ENCODE measurements at places on chromosomes 3 and 15. TPM values are rescaled to one million over a fixed set of nuclear protein-coding genes. Genes with fewer than 3 reads are reported as not detected.

GRCh38 chr15:63672775-63673174 is 75.6 kb downstream of the FBXL22 start:
- DNase-seq, result no peak

GRCh38 chr3:99929745-99930139 is 112.1 kb downstream of the CMSS1 start:
- DNase-seq, result no peak

- no peak for DNase-seq
Measured at GRCh38 chr15:85689729-85690128, 105.0 kb downstream of the KLHL25 start.

GRCh38 chr3:127193341-127193740 is 410 bp downstream of the PRR23E start:
- DNase-seq, result no peak

DUOXA1 gene
- total RNA-seq, result not detected

DNA sequence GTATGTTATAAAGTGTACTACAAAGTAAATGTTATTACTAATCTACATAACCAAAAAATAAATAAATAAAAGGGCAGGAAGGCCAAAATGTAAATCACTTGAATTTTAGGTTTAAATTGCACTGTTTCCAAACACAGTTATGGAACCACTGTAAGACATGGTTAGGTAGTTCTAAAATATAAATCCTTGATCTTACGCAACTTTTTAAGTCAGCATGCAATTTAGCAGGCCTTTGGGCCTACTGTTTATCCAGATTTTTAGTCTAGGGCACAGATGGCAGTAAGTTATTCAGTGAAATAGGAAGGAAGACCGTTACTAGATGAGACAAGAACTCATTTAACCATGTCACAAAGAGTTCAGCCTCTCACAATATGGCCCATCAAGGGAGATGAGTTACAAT is 187.4 kb upstream of the SLC2A2 start:
- no peak for DNase-seq

DNA sequence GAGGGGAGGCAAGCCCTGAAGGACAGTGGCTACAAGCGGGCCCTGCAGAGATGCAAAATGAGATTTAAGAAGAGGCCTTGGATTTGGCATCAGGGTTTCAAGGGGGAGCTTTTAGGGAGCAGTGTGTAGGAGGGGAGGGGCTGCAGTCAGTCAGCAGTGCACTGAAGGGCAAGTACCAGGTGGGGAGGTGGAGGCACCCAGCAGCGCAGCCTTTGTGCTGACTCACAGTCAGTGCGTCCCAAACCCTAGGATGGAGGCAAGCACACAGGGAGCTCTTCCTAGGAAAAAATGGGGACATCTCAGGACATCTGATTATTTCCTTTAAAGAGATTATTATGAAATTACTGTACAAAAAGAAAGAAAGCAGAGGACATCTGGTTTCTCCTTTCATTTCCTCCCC is 80.0 kb downstream of the AAGAB start:
- DNase-seq, result no peak

DNA sequence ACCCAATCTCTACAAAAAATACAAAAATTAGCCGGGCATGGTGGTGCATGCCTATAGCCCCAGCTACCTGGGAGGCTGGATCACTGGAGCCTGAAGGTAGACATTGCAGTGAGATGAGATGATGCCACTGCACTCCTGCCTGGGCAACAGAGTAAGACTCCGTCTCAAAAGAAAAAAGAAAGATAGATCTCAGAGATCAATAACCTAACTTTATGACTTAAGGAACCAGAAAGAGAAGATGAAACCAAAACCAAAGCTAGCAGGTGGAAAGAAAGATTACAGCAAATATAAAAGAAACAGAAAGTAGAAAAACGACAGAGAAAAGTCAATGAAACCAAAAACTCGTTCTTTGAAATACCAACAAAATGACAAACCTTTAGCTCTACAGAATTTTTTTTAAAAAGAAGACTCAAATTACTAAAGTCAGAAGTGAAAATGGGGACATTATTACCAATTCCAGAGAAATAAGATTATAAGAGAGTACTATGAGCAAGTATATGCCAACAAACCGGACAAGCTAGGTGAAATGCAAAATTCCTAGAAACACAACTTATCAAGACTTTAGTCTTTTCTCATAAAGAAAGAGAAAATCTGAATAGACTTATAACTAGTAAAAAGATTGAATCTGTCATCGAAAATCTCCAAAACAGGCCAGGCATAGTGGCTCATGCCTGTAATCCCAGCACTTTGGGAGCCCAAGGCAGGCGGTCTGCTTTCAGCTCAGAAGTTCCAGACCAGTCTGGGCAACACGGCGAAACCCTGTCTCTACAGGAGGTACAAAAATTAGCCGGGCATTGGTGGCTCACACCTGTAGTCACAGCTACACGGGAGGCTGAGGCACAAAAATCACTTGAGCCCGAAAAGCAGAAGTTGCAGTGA is 35.0 kb downstream of the ACAP2 start:
- DNase-seq, result no peak

TMEM207 gene
- not detected for total RNA-seq

- no peak for DNase-seq
Measured at GRCh38 chr3:58357402-58357801, 24.7 kb downstream of the PXK start.

AP3B2 gene
- 0.92 TPM for total RNA-seq

APEH gene
- total RNA-seq, result 57.6 TPM

DNA sequence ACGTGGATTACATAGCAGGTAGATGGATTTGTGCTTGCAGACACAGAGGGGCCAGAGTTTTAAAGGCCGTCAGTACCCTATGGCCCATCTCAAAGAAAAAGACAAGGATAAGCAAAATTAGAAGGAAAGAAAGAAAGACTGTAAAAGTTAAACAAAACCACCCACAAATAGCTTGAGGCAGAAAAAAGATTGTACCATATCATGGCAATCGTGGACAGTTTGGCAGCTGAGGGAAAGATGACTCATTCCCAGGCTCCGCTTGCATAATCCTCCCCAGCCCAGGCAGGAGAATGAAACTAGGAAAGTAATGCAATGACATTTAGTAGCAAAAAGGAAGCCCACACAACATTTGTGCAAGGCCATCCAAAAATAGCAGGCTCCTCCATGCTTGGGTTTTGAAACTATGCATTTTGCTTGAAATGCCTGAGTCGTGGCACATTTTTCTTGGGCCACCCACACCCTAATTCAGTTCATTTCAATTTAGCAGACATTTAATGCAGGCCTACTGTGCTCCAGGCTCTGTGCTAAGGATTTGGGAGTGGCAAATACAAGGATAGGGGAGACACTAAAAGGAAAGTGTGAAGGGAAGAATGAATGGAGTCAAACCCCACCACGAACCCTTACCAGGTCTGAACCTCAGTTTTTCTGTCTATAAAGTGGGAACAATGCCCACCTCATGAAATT is 40.9 kb upstream of the SMAD3 start:
- peak; percentile 62 for DNase-seq

DNA sequence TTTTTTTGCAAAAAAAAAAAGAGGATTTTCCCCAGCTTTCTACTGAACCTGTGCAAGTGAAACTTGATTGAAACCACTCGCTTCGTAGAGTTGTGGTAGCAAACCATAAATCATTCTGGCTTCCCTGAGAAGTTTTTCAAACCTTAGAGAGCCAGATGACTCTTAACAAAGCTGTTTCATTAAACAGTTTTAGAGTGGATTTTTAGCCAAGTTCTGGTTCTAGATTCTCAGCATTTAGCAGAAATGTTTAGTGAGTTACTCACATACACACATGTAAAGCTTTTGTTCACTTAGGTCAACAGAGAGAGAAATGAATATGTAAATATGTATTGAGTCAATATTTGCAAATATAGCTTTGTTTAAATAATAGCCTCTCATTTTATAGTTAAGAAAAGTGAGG is 18.1 kb upstream of the CCR9 start:
- no peak for DNase-seq

- no peak for DNase-seq
Measured at GRCh38 chr3:60046210-60046609, 996.4 kb upstream of the CFAP20DC start.

MAGEL2 gene
- not detected for total RNA-seq

SAMD7 gene
- not detected for total RNA-seq

EFHB gene
- total RNA-seq, result 0.42 TPM

- DNase-seq, result no peak
Measured at GRCh38 chr15:91884606-91885005, 31.1 kb downstream of the SLCO3A1 start.

- no peak for DNase-seq
Measured at GRCh38 chr3:15983232-15983631, 185.5 kb upstream of the ANKRD28 start.

GRCh38 chr3:4846543-4846942 is 132.7 kb upstream of the BHLHE40 start:
- no peak for DNase-seq

EPHB3 gene
- 2.8 TPM for total RNA-seq

GRCh38 chr3:71485896-71486295 is 97.6 kb downstream of the FOXP1 start:
- DNase-seq, result no peak

RTP1 gene
- not detected for total RNA-seq

DNA sequence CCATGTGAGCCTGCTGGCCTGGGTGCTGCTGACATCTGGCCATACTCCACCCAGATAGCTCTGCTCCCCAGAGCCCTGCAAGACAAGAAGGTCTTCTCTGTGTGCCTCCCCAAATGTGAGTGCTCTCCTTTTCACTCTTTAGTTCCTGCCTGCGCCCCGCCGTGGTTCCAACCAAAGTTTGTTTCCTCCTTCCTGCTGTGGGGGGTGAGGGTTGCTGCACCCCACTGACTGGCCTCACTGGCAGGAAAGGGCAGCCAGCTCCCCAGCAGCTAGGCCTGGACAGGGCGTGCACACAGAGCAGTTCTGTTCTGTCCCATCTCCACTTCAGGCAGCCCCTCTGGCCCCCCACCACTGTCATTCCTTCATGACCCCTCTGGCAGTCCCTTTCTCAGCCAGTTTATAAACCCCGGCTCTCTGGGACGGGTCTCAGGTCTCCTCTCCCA is 5.4 kb upstream of the CCDC174 start:
- no peak for DNase-seq

DNA sequence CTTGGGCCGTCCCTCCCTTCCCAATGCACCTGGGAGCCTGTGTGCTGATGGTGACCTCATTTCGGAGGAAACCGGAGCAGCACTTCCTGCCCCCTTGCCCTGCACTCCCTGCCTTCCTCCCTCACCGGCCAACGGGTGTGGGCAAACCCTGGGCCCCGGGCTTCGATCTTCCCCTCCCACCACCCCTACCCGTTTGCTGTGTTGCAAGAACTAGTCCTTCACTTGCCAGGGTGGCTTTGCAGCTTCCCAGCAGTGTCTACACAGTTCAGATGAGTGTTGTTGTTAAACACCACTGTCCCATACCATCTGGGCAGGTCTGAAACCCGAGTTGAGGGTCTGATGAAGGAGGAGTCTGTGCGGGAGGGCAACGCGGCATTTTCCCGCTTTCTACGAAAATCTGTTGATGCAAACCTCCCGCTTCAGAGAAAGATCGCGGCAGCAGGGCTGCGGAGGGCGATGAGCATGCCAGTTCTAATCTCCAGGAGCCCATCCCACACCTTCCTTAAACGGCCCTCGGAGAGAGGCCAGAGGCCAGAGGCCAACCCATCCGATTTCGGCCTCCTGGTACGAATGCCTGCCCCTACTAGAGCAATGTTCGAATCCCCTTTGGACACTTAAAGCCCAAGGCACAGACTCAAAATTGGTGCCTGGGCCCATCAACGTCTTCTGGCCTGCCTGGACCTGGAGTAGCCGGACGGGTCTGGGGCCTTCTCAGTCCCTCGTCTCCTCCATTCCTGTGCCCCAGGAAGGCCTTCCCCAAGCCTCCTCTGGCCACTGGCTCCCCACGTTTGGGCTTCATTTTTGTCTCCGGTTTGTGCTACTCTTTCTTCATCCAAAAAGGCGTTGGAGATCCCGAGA is 35.7 kb upstream of the POLG start:
- no peak for DNase-seq

DET1 gene
- total RNA-seq, result 8.5 TPM

ST3GAL6 gene
- 12.0 TPM for total RNA-seq

DNA sequence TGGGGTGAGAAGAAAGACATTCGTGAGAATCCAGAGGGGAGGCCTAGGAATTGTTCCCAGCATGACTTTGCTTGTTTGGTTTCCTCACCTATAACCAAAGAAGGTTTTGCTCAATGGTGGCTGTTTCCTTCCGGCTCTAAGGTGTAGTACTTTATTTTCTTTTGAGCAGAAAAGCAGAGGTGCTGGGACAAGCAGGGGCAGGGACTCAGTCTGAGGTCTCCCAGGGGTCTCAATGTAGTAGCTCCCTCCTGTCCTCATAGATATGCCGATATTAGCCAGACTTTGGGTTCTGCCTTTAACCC is 41.6 kb downstream of the ZBTB38 start:
- no peak for DNase-seq

GRCh38 chr15:35713733-35714132 is 167.8 kb upstream of the DPH6 start:
- no peak for DNase-seq

DNA sequence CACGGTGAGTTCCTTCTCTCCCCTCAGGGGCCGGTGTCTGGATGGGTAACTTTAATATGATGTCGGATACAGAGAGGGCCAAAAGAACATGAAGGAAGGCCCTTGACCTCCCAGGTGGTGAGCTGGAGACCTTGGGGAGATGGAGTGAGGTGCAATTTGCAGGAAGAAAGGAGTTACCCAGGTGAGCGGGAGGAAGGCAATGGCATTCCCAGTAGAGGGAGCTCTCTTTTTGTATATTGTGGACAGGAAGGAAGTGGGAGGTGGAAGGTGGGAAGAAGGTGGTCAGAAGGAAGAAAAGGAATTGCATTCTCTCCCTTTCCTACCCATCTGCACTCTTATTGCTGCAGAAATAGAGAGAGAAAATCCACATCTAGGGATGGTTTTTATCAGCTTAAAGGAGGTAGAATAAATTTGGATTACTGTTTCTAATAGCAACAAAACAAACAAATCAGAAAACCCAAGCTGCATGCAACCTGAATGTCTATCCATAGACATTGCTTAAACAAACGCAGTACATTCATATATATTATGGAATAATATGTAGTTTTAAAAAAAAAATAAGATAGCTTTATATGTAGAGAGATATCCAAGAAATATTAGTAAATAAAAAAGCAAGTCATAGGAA is 169.0 kb upstream of the TSC22D2 start:
- DNase-seq, result no peak
